ENCODE measurements at places on chromosomes 13 and 19.
A peak's percentile ranks its signal among the peaks of the same experiment; 100 is the strongest.

GRCh38 chr13:75656425-75656989 is 20.4 kb downstream of the LMO7 start:
- no peak for DNase-seq

GRCh38 chr19:38562096-38562495 is 55.7 kb downstream of the MAP4K1 start:
- DNase-seq = no peak

- no peak for DNase-seq
Measured at GRCh38 chr13:112027250-112027649, 39.7 kb upstream of the SOX1 start.

- DNase-seq = no peak
Measured at GRCh38 chr19:53868091-53868891, 608 bp downstream of the MYADM start.

DNA sequence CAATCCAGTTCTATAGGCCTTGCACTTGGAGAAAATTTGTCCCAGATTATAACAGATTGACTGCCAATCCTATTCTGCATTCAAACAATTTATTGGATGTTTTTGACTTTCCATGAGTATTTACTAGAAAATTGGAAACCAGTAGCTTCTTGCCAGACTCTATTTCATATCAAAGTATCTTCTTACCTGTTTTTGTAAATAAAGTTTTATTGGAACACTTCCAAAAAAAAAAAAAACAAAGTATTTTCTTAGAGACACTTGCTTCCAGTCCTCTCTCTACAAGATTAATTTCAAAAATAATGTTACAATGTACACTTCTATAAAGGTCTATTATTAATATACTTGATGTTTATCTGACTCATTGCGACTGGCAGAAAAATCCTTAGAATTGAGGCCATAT is 209.2 kb upstream of the PCDH9 start:
- no peak for DNase-seq

- DNase-seq = no peak
Measured at GRCh38 chr13:26606631-26607030, 49.1 kb downstream of the WASF3 start.

DNA sequence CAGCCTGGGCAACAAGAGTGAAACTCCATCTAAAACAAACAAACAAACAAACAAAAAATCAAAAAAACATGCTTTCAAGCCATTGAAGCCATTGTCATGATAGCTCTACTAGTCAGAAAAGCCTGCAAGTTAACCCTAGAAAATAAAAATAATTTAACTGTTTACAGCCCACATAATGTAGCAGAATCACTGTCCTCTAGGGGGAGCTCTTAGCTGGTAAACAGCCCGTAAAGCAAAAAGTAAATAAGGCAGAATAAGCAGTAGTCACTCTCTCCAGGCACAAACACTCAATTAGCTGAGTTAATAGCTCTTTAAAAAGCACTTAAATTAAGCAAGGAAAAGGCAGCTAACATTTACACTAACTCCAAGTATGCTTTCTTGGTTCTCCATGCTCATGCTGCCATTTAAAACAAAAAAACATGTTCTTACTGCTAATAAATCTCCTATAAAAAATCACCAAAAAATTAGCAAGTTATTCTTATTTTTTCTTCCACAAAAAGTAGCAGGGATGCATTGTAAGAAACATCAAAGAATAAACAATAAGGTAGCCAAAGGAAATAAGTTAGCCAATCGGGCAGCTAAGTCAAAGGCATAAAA is 11.3 kb downstream of the LILRB4 start:
- peak; percentile 56 for DNase-seq

GRCh38 chr19:4831304-4831978 is at the start of gene TICAM1:
Gene TICAM1, minus strand, starts transcription at chr19:4831712. Its CDS starts 13,335 bp downstream, at chr19:4818377.
- no peak for DNase-seq

GRCh38 chr13:93687261-93687660 is 460.7 kb downstream of the GPC6 start:
- DNase-seq = no peak

GRCh38 chr13:73722120-73722519 is 412.1 kb downstream of the KLF12 start:
- DNase-seq = peak; percentile 14

DNA sequence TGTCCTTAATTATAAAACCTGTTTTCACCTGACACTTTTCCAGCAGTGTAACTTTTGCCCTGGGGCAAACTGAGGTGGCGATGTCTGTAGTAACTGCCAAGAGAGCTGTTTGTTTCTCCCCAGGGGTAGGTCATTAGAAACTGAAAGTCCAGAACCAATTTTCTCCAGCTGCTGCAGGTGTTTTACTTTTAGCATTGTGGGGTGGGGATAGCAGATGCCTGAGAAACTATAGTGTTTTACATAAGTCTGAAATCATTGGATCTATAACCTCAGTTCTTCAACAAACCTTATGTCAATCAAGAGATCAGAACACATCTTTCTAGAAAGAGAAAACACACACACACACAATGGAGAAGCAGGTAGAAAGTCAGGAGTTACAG is 92.7 kb downstream of the LHFPL6 start:
- DNase-seq = no peak

GRCh38 chr19:28492621-28493020 is 720.3 kb downstream of the UQCRFS1 start:
- DNase-seq = no peak

DNA sequence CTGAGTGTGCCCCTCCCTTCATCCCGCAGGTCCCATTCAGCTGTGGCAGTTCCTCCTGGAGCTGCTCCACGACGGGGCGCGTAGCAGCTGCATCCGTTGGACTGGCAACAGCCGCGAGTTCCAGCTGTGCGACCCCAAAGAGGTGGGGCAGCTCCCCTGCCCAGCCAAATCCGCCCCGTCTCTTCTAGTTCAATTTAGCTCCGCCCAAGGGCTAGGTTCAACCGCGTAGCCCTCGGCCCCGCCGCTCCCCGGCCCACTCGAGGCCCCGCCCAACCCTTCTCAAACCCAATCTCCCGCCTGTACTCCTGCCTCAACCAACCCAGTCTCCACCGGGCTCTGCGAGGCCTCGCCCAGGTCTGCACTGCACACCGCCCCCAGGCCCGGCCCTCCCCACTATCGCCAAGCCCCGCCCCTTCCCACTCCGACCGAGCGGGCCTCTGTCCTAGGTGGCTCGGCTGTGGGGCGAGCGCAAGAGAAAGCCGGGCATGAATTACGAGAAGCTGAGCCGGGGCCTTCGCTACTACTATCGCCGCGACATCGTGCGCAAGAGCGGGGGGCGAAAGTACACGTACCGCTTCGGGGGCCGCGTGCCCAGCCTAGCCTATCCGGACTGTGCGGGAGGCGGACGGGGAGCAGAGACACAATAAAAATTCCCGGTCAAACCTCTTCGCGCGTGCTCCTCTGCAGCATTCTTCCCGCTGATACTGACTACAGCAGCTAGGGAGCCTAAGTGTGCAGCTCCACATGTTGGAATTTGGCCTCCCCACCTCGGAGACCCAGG is 2.9 kb downstream of the ETV2 start:
- DNase-seq = peak; percentile 97

- DNase-seq = no peak
Measured at GRCh38 chr13:108034909-108035410, 180.4 kb downstream of the LIG4 start.

GRCh38 chr13:94483970-94484369 is 4.5 kb upstream of the DCT start:
- no peak for DNase-seq

DNA sequence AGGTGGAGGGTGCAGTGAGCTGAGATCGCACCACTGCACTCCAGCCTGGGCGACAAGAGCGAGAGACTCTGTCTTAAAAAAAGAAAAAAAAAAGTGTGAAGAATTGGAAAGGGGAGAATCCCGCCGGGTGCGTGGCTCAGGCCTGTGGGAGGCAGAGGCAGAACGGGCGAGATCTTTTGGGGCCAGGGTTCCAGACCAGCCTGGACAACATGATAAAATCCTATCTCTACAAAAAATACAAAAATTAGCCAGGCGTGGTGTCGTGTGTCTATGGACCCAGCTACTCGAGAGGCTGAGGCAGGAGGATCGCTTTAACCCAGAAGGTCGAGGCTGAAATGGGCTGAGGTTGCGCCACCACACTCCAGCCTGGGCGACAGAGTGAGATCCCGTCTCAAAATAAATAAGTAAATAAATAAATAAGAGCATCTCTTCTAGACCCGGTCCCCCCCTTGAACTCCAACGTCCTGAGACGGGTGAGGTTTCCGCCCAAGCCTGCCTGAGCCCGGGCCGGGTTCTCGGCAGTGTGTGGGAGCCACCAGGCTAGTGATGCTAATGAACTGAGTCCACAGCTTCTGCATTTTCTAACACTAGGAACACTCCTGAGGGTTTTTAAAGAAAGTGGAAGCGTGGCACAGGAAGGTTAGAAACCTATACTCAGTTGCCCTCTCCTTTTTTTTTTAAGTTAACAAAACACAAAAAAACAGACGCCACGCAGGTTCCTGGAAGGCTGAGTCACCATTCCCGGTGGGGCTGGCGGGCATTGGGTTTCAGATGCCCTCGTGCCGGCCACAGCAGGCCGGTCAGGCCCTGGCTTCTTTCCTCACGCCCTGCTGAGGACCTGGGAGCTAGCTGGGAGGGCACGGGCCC is 22.0 kb downstream of the GPX4 start:
- DNase-seq = no peak

GRCh38 chr13:68410007-68410406 is 1179.9 kb upstream of the PCDH9 start:
- no peak for DNase-seq
